ENCODE measurements at places on chromosomes 12 and 14.
A peak's percentile ranks its signal among the peaks of the same experiment; 100 is the strongest.

- DNase-seq: peak; percentile 66
Measured at GRCh38 chr12:95996034-95996658, at the start of gene HAL. HAL (minus strand) TSS chr12:95996344; CDS start chr12:95995910, 434 bp downstream.

DNA sequence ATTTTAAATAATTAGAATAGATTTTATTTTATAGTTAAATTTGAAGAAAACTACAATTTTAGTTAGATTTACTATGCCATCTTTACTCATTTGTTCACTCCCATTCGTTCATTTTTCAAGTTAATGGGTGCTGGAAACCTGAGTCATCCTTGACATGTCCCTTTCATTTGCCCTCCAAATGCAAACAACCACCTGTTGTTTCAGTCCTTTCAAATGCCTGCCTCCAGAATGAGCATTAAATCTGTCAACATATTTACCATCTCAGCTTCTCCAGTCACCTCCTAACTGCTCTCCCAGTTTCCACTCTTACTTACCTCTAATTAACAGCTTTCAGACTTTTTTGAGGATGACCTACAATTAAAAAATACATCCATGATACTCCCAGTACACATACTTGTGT is 375.5 kb downstream of the RAD51B start:
- no peak for DNase-seq

DNA sequence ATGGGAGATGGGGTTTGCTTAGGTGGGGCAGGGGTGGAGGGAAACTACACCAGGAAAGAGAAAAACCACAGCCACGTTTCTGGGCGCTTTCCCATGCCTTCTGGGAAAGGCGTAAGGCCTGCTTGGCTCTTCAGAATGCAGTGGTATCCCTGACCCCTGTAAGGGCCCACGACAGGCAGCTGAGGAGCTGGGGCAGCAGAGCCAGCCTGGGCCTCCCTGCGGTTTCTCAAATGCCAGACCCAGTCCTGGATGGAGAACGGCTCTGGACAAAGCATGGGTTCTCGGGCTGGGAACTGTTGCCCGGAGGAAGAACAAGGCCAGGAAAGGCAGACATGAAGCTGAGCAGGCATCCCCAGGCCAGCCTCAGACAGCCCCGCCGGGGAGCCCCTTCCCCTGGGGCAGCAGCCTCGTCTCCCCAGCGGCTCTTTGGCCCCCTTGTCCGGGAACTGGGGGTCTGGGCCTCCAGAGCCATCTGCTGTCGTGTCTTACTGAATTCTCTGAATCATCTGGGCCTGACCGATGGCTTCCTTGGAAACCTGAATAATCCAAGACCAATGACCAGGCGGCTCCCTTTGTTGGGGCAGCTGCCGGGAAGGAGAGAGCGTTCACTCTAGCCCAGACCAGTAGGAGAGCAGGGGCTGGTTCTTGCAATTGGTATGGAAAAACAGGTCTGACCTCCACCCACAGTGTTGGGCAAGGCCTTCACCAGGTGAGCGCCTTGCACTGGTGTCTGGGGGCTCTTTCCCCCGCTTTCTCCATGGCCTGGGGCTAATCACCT is 64.0 kb upstream of the RIN3 start:
- DNase-seq: no peak

DNA sequence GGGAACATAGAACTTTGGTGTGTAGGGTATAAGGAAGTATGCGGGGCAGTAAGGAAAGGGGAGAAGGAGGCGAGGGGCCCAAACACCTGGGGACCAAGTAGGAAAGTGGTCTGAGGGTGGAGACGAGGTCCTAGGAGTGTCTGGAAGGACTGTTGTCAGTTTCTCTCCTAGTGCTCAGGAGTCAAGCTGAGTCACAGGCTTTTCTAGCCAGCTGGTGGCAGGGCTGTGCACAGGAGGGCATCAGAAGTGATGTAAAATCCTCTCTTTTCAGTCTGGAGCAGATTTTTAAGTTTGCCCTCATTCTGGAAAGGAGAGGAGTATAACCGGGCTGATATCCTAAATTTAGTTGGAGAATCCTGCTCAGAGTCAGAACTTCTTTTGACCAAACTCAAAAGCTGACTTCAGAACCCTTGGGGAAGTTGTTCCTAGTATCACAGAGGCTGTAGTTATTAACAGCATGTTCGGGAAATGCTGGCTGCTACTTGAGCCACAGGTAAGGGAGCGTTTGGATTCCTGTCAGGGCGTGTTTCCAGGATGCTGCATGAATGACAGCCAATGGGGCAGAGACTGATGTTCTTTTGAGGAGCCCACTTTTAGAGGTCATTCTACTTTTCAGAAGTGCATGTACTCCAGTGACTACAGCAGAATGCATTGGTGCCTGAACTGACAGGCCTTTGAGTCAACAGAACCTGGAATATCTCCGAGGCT is 19.3 kb downstream of the ZNF664 start:
- DNase-seq: no peak

DNA sequence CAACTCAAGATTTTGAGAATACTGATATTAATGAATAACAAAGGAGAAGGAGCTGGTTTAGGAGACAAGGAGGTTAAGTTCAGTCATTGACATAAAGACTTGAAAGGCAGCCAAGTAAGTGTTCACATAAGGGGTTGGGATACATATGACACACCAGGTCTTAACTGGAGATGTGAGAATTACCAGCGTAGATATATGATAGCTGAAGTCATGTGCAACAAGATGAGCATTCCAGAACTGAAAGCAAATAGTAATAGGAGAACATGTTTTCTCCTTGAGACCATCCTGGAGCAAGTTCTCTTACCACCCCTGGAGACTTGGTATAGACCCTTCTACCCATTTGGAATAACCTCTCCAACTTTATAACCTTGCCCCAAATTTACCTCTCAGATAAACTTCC is 43.3 kb upstream of the NPFF start:
- DNase-seq: peak; percentile 33

GRCh38 chr12:63937378-63938316 is 93.1 kb downstream of the SRGAP1 start:
- no peak for DNase-seq

DNA sequence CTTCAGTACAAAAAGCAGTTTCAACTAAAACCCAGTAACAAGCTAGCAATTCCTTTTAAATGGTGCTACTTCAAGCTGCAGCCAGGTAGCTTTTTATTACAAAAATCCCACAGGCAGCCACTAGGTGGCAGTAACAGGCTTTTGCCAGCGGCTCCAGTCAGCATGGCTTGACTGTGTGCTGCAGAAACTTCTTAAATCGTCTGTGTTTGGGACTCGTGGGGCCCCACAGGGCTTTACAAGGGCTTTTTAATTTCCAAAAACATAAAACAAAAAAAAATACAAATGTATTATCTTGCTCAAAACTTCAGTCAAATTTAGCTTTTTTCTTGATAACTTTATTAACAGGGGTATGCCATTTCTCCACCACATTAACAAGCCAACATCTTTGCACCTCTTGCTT is 3.6 kb upstream of the CLEC4E start:
- DNase-seq: peak; percentile 63

- DNase-seq: no peak
Measured at GRCh38 chr12:52753283-52753682, 23.9 kb downstream of the KRT76 start.

- DNase-seq: no peak
Measured at GRCh38 chr12:95191060-95191696, 26.1 kb downstream of the FGD6 start.

GRCh38 chr12:68210875-68211274 is 14.7 kb downstream of the IL26 start:
- no peak for DNase-seq

DNA sequence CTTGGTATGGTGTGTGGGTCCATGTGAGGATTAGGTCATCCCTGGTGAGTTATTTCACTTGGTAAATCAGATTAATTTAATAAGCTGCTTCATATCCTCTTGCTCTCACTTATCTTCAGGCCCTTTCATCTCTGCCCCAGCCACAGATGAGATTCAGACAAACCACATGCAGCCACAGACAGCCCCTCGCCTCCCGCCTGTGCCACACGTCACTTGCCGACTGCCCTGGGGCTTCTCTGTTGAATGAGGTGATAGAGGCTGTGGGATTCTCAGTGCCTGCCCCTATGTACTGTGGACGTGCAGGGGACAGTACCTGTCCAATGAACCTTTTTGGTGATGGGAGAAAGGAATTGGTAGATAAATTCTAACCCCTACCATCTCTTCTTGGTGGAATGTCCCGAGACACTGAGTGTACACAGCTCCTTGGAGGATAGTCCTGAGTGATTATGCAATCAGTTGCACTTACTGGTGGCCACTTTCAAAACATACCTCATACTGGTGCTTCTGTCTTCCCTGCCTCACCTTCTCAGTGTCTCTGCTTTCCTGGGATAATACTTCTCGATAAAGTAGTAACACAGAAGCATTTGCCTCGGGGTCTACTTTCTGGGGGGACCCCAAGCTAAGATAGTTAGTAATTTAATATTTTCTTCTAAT is 248.7 kb downstream of the TTC6 start:
- no peak for DNase-seq

DNA sequence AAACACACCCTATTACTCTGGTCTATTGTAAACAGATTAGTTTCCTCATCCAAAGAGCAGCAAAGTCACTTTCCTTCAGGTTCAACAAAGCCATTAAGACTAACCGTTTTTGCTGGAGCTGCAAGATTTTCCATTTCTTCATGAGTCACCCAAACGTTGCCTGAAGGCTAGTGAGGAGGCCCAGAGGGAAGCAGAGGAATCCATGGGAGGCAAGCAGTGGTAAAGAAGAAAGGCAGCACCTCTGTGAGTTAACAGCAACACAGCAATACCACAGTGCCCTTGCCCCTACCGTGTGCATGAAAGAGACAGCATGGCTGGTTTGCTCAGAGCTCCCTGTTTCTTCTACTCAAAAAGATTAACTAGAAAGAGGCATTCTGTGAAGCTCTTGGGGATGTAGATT is 206.3 kb downstream of the ACSS3 start:
- DNase-seq: peak; percentile 38

DNA sequence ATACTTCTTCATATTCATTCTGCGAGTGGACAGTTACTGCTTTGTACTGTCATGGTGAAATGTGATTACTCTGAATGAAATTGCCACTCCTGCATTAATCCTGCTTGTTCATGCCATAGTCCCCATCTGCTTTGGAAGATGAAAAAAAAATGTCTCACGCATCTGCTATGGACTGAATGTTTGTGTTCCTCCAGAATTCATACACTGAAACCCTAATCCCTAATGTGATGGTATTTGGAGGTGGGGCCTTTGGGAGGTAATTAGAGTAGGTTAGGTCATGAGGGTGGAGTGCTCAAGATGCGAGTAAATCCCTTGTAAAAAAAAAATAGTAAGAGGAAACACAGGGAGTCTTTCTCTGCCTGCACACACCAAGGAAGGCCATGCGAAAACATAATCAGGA is 427.2 kb downstream of the TMTC2 start:
- DNase-seq: no peak

DNA sequence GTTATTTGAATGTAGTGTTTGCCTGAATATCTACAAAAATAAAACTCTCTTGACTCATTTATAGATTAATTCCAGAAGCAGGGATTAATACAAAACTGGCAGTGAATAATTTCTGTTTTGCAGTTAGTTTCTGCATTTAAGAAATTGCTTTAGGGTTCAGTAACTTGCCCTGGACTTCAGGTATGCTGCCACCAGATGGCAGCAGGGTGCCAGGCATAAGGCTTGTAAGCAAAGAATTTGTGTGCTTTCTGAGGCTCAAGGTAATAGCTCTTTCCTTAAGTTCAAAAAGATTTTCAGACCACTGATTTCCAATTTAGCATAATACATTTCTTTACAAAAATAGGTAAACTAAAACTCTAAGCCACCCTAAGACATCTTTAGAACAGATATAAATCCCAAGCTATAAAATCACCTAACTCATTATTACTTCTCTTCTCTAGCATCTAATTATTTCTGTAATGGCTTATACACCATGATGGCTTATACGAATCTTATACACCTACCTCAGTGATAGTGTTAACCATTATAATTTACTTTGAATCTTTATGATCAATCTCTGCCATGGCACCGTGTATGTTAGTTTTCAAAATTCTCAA is 398.3 kb downstream of the APAF1 start:
- peak; percentile 61 for DNase-seq

DNA sequence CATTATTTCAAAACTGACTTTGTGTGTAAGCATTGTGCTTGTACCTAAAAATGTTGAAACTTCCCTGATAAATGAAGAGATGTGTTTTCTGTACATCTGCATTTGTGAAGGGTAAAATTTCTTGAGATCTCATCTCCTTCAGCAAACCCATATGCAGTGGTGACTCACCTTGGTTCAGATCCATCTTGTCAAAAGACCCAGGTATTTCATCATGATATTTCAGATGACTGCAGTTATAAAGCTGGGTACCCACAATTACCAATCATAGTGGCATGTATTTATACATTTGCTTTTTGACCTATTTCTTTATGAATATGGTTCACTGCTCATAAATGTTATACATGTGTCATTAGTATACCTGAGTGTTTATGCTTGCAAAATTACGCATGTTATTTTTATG is 1213.6 kb downstream of the GALC start:
- no peak for DNase-seq

DNA sequence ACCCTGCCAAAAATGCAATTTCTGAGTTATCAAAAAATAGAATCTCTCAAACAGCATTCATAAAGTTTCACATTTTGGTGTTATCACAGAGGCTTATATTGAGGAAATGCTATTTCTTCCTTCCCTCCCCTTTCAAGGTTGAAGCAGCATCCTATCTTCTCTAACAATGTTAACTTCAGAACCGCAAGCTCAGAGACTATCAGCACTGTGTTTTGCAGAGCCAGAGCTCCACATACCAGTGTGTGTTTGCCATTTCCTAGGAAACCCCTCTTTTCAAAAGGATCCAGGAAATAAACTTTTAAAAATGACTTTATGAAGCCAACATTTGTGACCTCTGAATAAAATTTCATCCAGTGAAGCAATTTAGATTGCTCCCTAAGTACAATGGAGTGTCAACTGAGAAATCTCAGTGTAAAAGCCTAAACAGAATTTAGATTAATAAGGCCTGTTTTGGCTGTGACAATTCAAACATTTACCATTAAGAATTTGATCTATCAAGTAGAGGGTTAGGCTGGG is 332.6 kb downstream of the NOVA1 start:
- DNase-seq: no peak

- DNase-seq: peak; percentile 43
Measured at GRCh38 chr12:96343347-96343954, 56.8 kb downstream of the CDK17 start.

GRCh38 chr12:72777806-72778205 is 505.6 kb downstream of the TRHDE start:
- no peak for DNase-seq

- DNase-seq: peak; percentile 78
Measured at GRCh38 chr12:91774434-91774921, 371.2 kb downstream of the BTG1 start.

DNA sequence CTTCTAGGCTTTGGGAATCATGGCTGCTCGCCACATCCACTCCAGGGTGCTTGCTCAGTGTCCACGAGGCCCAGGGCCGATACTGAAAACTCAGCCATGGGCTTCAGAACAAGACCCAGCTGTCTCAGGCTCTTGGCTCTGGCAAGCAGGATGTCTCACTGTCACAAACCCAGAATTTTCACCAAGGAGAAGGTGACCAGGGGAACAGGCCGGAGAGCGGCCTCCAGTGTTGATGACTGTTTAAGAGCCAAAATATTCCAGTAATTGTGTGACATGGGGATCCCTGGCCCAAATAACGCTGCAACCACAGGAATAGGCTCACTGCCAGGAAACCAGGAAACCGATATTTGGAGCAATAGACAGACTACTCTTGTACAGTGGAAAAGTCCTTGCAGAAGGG is 9.8 kb upstream of the SERPINA5 start:
- no peak for DNase-seq

All from fibroblast of villous mesenchyme (primary cell).